ENCODE measurements at places on chromosomes 11 and 22. TPM values are rescaled to one million over a fixed set of nuclear protein-coding genes. Genes with fewer than 3 reads are reported as not detected.
A peak's percentile ranks its signal among the peaks of the same experiment; 100 is the strongest.

DNA sequence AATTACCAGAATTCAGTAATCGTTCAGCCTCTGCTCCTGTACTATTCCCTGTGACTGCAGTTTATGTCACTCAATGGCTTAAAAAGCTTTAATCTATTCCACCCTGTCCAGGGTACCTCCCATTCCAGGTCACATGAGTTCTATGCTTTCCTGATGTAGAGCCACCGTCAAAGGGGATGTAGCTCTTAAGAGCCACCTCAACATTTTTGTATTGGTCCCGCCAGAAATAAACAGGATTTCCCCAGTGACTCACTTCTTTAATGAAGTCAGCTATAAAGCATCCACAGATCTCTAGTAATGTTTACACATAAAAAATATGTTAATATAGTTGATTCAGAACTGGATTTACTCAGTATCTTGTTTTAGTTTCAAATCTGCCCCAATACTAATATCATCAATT, 1.3 kb upstream of the OR8D1 start:
- no peak for DNase-seq

DNA sequence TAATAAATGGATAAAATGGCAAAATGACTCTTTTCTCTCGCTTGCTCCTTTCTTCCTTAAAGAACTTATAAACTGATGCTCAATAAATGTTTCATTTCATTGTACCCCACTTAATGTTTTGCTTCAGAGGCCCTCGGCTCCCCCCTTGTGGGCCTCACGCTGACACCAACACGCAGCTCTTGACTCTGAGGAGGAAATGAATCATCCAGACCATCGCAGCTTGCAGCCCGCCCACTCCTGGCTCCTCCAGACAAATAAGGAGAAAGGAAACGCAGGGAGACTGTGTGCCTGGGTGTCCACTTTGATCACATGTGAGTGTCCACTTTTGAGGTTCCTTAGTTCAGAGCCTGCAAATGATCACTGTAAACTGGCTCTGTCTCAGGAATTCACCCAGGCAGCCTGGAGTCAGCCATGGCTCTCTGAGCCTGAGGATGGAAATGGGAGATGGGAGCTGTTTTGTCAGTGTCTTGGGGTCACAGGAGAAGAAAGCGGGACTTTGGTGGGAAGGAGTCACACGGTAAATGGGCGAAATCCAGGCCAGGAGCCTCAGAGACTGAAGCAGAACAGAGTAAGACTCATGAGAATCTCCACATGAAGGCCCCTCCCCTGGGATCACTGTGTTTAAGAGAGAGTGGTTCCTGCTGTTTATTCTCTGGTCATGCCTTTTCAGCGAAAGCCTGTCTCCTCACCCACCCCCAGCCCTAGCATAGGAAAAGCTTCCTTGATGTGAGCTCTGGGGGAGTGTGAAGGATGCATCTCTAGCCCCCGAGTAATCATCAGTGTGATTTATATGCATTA, 96.5 kb downstream of the CWC15 start:
- peak; percentile 26 for DNase-seq

DNA sequence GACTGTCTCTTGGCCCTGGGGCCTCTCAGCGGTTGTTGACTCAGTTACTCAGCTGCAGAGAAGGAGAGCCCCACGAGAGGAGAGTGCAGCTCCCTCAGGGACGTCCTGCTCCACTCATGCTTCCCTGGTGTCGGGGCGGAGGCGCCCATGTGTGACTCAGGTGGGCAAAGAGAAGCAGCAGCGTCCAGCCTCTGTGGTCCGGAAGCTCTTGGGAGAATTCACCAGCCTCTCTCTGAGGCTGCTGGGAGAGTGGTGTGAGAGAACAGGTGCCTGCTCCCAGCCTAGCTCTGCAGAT, 25.7 kb downstream of the GLB1L2 start:
- no peak for DNase-seq

DNA sequence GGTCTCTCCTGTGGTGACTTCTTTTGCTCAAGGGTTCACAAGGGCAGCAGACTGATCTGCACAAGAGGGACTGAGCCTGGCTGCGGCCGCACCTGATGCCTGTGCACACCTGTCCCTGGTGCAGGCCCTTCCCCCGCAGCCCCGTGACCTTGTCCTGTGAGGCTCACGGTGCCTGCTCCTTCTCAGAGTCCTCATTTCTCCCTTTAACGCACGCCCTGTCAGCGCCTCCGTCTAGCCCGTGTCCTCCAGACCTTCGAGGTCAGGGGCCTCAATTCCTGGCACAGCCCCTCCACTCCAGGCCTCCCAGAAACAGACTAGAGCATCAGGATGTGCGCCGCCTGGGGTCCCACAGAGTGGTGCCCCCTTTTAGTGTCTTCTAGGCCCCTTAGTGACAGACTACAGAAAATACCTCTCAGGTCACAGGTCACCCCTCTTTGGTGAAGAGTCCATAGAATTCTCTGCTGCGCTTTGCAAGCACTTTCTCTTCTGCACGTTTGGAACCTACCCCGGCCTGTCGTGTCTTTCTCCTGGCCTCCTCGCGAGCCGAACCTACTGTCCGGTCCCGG, 1.0 kb upstream of the DRD4 start:
- DNase-seq = no peak

DNA sequence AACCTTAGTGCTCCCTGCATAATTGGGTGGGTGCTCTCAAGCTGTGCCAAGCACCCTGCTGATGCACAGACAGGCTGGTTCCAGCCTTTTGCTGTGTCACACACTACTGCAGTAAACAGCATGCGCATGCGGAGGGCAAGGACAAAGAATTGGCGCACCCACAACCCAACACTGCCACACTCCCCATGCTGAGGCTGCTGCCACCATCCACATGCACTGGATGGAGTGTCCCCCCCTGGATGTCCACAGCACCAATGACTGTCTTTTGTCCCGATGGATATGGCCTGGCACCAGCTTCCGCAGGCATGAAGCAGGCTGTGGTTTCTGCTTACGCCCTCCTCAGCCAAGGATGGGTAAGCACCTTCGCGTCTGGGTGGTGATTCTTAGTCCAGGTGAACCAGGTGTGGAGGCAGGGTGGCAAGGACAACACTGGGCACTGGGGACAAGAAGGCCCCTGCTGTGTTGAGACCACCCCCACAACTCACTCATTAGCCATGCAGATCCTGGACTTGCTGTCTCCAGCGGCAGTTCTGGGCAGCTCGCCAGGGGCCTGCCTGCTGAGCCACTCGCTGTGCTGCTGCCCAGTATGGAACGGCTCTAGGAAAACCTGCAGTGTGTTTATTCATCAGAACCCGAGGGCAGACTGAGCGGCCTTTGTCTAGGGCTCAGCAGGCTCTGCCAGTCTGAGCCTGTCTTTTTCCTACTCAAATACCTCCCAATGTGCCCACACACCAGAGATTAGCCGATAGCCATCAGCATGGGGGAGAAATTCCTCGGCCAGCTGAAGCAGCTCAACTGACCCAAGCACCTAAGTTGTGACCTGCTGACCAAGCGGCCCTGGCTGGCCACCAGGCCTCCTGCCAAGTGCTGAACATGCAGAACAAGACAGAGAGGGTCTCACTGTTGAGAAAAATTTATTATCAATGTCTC, 8.2 kb upstream of the NAP1L4 start:
- peak; percentile 77 for DNase-seq

DNA sequence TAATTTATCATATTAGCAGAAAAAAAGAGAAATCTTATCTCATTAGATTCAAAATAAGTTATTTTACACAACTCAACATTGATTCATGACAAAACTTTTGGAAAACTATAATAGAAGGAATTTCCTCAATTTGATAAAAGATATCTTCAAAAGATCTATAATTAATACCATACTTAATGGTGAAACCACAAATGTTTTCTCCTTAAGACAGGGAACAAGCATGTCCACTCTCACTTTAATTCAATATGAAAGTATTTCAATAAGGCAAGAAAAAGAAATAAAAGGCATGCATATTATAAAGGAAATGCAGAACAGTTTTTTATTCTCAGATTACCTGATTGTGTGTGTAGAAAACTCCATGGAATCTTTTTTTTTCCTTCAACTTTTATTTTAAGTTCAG, 23.6 kb downstream of the MTNR1B start:
- no peak for DNase-seq

The POU2AF1 gene
- not detected for total RNA-seq

The OR52A1 gene
- not detected for total RNA-seq

The KCNK7 gene
- not detected for total RNA-seq

GRCh38 chr11:69727266-69727665, 23.4 kb upstream of the FGF19 start:
- DNase-seq = no peak

- DNase-seq = no peak
Measured at GRCh38 chr11:64890522-64890939, 12.1 kb upstream of the EHD1 start.

DNA sequence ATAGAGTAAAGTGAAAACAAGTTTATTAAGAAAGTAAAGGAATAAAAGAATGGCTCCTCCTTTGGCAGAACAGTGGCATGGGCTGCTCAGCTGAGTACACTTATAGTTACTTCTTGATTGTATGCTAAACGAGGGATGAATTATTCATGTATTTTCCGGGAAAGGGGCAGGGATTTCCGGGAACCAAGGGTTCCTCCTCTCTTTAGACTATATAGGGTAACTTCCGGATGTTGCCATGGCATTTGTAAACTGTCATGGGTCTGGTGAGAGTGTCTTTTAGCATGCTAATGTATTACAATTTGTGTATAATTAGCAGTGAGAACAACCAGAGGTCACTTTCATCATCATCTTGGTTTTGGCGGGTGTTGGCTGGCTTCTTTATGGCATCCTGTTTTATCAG, 23.5 kb upstream of the SPTY2D1 start:
- DNase-seq = no peak

Measured in SJCRH30 (cell line).